ENCODE measurements at places on chromosomes 5 and 9.

GRCh38 chr9:131856105-131856504, 116.2 kb upstream of the RAPGEF1 start:
- no peak for DNase-seq

GRCh38 chr9:115914291-115914690, 239.3 kb upstream of the PAPPA start:
- no peak for DNase-seq

DNA sequence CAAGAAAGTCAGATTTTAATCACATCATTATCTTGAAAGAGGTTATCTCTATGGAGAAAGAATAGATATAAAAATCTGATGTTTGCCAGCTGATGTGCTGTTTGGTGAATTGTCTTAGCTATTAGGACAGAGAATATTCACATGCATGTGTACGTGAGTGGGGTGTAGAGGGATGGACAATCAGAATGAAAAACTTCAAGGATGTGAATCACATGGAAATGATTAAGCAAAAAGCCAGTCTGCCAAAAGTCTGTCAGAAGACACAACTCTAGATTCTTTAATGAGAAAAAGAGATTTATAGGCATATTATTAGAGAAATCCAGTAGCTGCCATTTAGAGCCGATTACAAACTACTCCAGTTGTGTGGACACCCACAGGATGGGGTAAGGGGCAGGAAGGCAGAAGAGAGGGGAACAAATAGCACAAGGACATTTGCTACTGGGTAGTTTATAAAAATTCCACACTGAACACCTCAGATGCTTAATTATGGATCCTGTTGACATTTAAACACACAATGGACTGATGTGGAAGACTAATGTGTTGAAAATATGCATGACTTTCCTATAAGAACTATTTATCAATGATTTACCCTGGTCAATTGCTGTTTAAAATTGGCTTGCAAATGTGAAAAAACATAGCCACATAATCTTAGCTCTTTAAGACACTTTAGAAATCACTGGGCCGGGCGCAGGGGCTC, 127.4 kb downstream of the PTTG1 start:
- DNase-seq = no peak

DNA sequence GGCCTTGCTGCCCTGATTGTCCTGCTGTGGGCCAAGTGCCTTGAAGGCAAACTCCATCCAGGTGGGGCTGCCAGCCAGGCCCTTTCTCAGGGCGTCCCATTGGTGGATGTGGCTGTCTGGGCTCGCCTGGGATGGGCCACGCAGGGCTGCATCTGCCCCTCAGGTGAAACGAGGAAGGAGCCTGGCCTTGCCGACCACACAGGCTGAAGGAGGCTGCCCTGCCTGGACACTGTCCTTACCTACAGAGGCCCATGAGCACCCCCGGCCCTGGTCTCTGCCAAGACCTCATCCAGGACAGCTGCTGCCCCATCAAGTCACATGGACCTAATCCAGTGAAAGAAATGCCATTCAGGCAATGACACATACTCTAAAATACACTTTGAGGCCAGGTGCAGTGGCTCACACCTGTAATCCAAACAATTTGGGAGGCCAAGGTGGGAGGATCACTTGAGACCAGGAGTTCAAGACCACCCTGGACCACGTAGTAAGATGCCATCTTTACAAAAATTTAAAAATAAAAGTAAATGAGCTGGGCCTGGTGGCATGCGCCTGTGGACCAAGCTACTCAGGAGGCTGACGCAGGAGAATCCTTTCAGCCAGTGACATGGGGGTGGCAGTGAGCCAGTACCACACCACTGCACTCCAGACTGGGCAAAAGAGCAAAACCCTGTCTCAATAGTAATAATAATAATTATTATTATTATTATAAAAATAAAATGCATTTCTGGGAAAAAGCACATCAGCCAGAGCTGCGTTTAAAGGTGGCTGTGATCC, 33.9 kb downstream of the PNPLA7 start:
- no peak for DNase-seq

- no peak for DNase-seq
Measured at GRCh38 chr5:151684690-151685361, 1.9 kb downstream of the SPARC start.

DNA sequence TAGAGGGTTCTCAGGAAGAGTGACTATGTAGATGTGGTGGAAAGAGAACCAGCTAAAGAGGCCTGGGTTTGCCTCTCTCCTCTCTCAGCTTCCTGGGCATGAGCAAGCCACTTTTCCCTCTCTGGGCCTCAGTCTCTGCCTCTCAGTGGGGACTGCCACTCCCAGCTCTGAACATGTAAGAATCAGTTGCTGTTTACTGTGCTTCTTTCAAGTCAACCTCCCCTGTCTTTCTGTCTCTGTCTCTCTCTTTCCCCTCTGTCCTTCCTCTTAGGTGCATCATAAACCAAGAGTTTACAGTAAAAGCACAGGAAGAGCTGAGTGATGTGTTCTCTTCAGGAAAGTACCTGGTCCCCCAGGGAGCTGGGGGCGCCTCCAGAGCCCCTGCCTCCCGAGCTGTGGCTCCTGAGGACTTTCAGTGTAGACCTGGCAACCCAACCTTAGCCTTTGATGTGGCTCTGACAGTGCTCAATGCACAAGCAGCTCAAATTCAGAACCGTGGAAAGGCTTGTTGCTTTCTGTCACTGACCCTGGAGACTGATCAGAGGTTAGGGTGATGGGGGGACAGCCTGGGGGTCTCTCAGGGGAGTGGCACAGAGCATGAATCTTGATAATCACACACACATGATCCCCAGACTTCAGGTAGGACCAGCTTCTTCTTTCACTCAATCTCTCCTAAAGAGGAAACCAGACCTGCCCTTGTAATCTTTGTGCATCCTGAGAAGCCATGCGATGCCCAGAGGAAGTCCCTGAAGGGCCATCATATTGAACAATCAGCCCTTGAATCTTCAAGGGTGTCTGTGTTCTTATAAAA, 59.4 kb upstream of the TNFSF8 start:
- DNase-seq = peak; percentile 58

GRCh38 chr9:36489453-36489852, 83.2 kb upstream of the MELK start:
- no peak for DNase-seq

GRCh38 chr5:160375166-160375565, 4.7 kb upstream of the C1QTNF2 start:
- no peak for DNase-seq

GRCh38 chr5:59829386-59829785, 64.1 kb downstream of the PDE4D start:
- DNase-seq = no peak

DNA sequence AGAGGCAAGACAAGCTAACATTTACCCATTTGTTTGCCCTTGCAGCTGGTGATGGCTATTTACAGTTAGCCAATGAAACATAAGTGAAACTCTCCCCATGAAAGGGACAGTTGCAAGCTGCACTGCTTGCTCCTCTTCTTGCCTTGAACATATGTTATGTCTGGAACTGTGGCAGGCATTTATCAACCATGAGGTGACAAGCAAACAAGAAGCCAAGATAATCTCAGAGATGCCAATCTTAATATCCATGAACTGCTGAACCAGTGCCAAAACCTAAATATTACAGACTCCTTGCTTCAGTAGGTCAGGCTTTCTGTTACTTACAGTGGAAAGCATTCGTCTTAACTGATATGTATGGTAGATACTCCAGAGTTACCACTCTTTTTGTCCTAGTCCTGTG, 133.4 kb downstream of the ACTBL2 start:
- DNase-seq = no peak

DNA sequence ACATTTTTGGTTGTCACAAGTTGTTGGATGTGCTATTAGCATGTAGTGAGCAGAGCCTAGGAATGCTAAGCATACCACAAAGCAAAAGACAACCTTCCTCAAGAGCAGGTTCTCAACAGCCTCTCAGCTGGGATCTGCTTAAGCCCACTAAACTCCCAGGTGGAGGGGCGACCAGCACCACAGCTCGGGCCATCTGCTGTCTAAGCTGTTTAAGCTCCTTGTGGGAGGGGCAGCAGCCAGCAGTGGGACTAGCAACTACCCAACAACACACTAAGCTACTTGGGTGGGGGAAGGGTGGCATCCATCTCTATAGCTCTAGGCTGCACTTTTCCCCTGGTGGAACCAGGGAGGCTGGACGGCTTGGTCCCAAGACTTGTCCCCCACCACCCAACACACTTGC, 1052.7 kb upstream of the ARRDC3 start:
- DNase-seq = no peak

GRCh38 chr5:63923914-63924313, 38.3 kb downstream of the HTR1A start:
- no peak for DNase-seq

- DNase-seq = no peak
Measured at GRCh38 chr5:1374679-1375055, 29.8 kb upstream of the CLPTM1L start.

- DNase-seq = no peak
Measured at GRCh38 chr5:164027738-164028137, 522.3 kb downstream of the MAT2B start.

GRCh38 chr9:106092083-106092482, 397.7 kb downstream of the TMEM38B start:
- no peak for DNase-seq

- DNase-seq = no peak
Measured at GRCh38 chr5:1784197-1785050, 15.2 kb downstream of the MRPL36 start.

DNA sequence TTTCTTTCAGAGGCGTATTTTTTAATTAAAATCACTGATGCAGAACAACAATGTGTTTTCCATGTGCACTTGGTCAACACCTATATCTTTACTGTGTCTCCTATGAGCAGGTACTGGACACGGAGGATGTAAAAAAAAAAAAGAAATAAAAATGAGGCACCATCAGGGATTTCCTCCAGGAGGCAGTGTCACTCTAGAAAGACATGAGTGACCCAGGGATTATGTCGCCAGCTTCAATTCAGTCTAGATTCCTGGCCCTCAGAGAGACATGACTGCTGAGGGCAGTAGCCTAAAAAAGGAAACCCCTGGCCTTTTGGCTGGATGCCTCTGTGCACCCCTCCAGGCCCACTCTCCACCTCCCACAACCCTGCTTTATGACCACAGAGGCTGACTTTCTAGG, 18.3 kb upstream of the IL33 start:
- DNase-seq = no peak

DNA sequence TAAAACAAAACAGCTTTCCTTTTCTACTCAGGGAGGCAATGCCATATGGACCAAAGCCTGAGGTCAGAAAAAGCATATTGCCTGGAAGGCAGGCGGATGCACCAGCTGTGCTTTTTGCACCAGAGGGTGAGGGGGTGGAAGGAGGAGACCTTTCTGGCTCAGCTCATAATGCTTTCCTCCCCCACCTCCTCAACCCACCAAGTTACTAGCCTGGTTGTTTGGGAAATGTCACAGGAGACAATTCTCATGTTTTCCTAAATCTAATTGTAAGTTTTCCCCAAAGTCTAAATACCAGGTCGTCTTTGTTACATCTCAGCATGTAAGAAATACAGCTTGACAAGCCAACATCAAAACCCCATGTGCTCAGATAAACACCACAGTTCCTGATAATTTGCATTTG, 72.6 kb upstream of the DMRTA1 start:
- DNase-seq = no peak

DNA sequence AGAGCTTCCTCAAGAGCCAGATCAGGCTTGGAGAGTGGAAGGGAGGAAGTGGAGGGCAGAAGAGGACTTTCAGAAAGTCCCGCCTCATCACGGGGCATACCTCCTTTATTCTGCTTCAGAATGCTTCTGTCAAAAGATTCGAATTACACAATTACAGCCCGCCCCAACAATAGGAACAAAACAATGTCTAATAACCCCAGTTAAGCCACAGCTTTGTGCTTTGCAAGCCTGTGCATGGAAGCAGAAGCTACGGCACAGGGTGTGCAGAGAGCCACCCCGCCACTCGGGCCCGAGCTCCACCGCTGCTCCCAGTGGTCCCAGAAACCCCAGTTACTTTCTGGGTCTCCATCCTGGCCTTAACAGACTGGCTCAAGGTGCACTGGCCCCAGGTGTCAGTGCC, 23.5 kb downstream of the HNRNPH1 start:
- no peak for DNase-seq
